ENCODE measurements at places on chromosomes 4 and X.

- DNase-seq: no peak
Measured at GRCh38 chr4:136121426-136121825, 1410.9 kb downstream of the PCDH18 start.

- no peak for DNase-seq
Measured at GRCh38 chr4:45539142-45539814, 584.6 kb downstream of the GABRG1 start.

DNA sequence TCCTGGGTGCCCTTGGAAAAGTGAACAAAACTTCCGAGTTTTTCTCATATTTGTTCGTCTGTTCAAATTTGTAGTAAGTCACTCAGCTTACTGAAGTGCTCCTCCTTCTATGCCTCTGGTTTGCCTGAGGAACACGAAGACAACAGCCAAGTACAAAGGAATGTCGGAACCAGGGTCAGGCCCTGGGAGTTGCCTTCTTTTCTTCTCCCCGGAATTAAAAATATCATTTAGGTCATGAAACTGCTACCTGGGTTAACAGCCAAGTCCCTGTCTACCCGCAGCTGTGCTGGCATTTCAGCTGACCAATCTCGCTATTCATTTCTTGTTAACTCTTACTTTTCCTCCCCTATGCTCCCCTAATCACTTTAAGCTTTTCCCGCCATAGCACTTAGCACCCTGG, 137.6 kb upstream of the TEX13D start:
- no peak for DNase-seq

GRCh38 chr4:99828477-99828876, 11.8 kb downstream of the DAPP1 start:
- DNase-seq: no peak

- no peak for DNase-seq
Measured at GRCh38 chr4:77586951-77587383, 18.7 kb upstream of the CXCL13 start.

- DNase-seq: no peak
Measured at GRCh38 chr4:27684610-27685011, 824.0 kb downstream of the STIM2 start.

DNA sequence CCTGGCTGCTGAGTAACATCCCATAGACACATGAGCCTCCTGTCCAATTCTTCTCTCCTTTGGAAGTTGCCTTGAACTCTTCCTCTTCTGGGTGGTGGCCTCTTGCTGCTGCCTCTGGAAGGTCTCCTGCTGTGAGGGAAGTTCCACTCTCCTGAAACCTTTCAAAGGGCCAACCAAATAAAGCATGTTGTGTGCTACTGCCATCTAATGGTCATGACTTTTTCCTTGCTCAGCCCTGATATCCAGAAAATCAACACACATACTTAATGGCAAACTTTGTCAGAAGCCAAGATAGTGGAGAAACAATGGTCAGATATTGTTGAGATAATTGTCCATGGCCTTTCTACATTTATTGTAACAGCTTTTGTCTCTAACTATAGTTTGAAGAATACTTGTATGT, 19.1 kb upstream of the ZXDA start:
- no peak for DNase-seq

DNA sequence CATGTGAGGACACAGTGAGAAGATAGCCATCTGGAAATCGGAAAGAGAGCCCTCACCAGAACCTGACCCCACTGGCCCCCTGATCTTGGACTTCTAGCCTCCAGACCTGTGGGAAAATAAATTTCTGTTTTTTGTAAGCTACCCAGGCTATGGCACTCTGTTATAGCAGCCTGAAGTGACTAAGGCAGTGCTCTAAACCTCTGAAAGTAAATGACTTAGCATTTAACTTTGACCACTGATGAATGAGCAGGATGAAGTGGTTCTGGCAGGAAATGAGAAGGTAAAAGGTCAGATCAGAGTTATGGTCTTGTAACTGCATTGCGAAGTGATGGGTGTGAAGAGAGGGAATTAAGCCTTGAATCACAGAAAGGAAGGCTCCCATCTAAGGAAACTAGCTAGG, 17.0 kb downstream of the GPAT3 start:
- no peak for DNase-seq

DNA sequence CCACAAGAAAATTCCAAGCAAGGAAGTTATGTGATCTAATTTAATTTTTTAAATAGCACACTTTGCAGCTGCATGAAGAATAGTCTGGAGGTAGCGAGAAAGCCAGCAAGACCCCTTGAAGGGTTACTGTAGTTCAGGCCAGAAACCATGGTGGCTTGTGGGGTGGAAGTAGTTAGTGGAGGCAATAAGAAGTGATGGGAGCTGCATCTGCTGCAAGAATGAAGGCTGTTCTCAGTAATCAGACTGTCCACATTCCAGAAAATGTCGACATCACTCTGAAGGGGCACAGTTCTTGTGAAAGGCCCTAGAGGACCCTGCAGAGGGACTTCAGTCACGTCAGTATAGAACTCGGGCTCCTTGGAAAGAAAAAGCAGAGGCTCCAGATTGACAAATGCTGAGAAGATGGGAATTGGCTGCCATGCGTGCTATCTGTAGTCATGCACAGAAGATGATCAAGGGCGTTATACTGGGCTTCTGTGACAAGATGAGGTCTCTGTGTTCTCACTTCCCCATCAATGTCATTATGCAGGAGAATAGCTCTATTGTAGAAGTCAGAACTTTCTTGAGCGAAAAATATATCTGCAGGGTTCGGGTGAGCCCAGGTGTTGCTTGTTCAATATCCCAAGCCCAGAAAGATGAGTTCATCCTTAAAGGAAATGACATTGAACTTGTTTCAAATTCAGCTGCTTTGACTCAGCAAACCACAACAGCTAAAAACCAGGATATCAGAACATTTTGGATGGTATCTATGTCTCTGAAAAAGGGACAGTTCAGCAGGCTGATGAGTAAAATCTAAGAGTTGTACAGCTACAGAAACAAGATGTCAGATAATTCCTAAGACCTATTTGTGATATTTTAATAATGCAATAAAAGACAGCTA, 254.2 kb downstream of the CBR4 start:
- no peak for DNase-seq

GRCh38 chr4:74084984-74085383, 14.0 kb downstream of the CXCL2 start:
- no peak for DNase-seq

- no peak for DNase-seq
Measured at GRCh38 chr4:13611283-13611842, 16.2 kb downstream of the BOD1L1 start.

DNA sequence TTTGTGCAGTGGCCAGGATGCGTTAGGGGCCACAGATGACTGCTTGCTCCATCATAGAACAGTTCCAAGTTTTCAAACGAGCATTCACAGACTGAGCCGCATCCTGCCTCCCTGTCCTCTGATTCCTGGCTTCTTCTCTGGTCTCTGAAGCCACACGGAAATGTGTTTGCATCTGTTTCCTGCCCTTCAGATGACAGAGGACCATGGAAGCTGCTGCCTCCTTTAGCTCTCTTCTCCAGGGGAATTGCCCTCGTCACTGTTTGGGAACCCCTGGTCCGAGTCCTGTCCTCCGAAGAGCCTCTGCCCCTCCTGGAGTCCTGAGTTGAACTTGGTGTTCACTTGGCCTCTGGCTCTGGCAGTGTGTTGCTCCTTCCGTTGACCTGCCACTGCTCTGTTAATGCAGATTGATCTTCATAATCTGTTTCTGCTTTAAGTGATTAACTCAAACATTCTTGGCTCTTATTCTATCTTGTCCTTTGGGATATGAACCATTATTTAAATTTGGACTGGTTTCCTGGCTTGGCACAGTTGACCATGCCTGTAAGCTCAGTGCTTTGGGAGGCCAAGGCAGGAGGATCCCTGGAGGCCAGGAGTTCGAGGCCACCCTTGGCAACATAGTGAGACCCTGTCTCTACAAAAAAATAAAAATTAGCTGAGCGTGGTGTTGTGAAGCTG, 96.0 kb downstream of the PTTG2 start:
- DNase-seq: no peak

DNA sequence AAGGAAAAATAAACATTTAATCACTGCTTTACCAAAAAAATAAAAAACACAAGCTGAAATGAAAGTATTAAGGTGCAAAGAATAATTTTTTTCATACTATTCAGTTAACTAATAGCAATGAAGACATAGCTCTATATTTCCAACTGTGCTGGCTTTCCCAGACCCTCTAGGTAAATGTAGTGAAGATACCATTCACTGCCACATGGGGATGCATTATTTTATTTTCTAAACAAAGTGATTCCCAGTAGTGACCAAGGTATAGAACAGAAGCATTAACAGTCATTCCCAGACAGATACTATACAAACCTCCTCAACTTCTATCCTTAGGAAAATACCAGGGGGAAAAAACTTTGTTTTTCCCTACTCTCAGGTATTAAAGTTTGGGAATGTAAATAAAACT, 39.4 kb downstream of the ANTXR2 start:
- DNase-seq: no peak

GRCh38 chr4:16000708-16001483, 37.9 kb upstream of the FGFBP2 start:
- no peak for DNase-seq

DNA sequence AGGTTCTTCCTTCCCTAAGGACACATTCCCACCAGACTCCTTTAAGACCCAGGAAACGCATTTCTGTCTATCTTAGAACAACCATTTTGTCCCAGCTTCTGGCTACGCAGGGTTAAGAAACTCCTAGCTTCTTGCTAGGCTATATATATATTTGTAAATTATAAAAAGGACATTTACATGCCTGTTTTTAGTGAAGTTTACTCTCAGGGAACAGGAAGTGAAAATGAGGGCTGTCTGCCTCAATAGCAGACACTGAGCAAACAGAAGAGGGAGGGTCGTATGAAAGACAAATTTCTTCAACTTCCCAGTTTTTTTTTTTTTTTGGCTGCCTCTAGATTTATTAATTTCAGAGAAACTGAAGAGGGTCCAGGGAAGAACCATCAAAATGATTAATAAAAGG, 9.3 kb upstream of the FRMPD3 start:
- DNase-seq: no peak

DNA sequence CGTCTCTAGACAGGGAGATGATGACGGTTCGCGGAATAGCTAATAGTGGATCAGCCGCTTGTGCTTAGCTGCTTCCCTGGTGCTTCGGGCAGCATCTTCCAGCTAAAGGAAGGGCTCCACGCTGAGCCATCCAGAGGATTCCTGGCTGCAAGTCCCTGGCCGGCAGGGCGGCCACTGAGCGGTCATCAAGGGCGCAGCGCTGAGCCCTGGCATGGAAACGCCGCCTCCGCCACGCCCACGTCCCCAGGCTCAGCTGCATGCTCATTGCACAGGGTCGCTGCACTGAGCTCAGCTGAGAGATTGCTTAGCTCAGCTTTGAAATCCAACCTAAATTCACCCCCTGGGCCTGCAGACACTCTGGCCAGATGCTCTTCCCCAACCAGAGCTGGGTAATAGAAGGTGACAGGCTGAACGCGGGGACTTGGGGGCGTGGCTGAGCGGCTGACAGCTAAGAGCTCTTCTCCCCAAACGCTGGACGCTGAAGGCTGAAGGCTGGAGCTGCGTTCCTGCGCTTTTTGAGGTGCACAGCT, 118.2 kb upstream of the KIT start:
- DNase-seq: no peak

DNA sequence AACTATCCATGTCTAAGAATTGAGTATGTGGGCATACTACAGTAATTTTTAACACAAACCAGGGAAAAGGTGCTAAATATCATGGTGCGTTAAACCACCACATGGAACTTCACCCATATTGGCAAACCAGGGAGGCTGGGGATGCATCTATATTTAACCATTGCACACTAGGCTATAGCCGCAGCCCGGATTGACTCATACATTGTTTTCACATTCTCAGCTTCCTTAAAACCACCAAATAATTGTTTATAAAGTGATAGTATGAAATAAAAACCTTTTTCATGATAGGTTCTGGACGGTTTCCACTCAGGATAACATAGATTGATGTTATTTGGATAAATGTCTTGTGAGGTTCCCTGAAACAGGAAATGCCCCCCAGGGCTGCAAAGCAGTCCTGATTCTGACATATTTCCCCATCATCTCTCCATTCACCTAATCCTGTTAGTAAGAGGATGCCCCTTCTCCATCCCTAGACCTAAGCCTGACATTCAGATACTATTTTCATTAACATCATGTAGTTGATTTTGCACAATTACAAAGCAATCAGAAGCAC, 7.9 kb downstream of the COL25A1 start:
- no peak for DNase-seq

- DNase-seq: no peak
Measured at GRCh38 chr4:37862961-37863360, 27.9 kb upstream of the TBC1D1 start.

All from cortex of kidney (tissue), 1 donor.